NCI-H1694 treated with DMSO at 0.1 percent for 48 hours (cell line): ENCODE measurements at places on chromosomes 11 and 22.

- DNase-seq = no peak
These were observed 120.6 kb upstream of the CD82 start for GRCh38 chr11:44444770-44445321.

DNA sequence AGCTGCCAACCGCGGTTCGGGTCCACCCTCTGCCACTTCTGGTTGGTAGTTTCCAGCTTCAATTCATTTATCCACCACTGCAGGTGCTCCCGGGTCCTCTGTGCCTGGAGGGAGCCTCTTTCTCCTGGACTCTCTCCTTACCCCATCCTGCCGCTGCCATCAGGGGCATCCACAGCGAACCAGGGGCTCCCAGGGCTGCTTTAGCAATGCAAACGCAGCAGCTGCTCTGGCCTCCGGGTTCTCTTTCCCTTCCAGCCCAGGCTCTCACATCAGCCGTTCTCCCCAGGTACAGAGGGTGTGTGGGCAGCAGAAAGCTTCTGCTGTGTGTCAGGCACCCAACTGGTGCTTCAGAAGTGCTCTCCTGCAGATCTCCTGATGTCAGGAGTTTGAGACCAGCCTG is 27.9 kb downstream of the NFAM1 start:
- DNase-seq = no peak

GRCh38 chr22:22935546-22936157 is 48.0 kb downstream of the IGLL5 start:
- no peak for DNase-seq

DNA sequence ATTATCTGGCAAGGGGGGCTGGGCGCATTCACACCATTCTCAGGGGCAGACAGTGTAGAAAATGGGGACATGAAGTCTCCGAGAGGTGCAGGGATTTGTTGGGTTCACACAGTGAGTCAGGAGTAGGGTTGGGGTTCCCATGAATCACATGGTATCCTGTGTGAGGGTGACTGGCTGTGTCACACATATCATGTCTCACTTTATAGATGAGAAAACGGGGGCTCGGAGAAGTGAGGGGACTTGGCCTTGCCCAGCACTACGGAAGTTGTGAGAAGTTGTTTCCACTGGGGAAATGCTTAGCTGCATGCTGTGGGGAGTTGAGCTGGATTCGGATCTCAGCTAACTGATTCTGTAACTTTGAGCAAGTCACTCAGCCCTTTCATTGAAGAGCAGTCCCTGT is 4.2 kb downstream of the GAL3ST3 start:
- DNase-seq = no peak

- no peak for DNase-seq
These were observed 43.7 kb downstream of the MED15 start for GRCh38 chr22:20550851-20551744.
